Stimulated activated CD4-positive, alpha-beta T cell treated with anti-CD3 and anti-CD28 coated beads, Interleukin-12 subunit alpha, Interleukin-12 subunit beta, amount 100 ng/mL, for 48 hours (primary cell): ENCODE measurements at places on chromosomes 5 and 9.

DNA sequence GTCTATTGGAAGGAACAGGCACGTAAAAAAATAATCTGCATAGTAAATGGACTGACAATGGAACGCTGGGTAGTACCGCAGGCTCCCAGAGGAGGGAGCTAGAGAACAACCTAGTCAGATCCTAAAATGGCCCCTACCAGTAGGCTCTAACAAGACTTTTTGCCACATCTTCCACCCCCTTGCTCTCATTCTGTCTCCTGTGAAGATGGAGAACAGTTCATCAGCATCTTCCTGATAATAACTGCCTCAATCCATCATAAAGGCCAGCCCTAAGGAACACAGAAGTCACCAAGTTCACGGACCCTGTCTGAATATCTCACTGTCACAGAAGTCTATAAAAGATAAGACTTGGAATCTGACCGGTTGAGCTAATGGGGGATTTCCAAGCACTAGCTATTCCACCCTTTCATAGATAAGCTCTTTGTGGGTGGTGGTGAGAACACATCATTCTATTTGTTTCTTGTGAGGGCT lies 133.4 kb downstream of the SLC1A3 start:
- DNase-seq, result peak; percentile 83

DNA sequence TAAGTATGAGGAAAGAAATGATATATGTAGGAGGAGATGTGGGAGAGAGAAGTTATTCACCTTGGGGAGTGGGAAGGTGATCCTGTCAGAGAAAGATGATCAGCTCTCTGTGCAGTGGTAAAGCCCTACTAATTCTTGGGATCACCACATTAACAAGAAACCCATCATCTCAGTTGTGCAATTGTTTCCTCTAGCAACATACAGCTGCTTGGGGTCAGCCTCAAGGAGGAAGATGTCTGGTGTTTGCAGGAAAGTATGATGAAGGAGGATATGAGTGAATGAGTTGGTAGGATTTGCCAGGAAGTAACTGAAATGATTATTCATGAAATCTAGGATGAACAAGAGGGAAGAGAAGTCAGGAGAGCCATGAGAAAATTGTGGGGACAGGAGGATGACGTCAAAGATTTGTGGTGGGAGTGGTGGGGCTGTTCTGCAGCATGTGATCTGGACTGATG lies 50.1 kb downstream of the TNFSF8 start:
- DNase-seq, result no peak

- DNase-seq, result no peak
These were observed 16.2 kb downstream of the CAMSAP1 start for GRCh38 chr9:135891027-135891631.

- DNase-seq, result no peak
These were observed 8.0 kb upstream of the PDZD2 start for GRCh38 chr5:31630931-31631330.

DNA sequence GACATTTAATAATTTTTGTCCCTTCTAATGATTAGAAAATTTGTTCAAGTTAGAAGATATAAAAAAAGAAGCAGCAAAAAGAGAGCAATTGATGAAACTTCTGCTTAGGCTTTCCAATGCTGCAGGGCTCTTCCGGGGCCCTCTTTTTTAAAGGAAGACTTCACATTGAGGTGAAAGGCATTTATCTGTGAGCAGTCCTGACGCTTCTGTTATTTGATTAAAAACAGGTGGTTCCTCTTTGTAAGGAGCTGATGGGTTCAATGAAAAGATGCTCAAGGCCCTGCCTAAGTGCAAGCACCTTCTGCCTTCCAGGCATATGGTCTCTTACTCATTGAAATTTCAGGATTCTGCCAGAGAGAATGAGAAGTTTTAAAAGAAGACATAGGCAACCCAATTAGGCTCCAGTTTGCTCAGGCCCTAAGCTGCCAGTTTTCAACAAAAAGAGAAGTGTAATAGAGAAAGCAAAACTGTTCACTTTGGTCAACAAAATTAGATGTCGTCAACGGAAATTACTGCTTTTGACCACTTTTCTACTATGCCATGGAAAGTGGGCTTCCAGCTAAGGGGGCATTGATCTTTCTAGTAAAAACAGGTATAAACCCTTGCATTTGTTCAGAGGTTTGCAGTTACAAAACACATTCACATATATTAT lies 100.2 kb downstream of the INSYN2B start:
- DNase-seq, result no peak

DNA sequence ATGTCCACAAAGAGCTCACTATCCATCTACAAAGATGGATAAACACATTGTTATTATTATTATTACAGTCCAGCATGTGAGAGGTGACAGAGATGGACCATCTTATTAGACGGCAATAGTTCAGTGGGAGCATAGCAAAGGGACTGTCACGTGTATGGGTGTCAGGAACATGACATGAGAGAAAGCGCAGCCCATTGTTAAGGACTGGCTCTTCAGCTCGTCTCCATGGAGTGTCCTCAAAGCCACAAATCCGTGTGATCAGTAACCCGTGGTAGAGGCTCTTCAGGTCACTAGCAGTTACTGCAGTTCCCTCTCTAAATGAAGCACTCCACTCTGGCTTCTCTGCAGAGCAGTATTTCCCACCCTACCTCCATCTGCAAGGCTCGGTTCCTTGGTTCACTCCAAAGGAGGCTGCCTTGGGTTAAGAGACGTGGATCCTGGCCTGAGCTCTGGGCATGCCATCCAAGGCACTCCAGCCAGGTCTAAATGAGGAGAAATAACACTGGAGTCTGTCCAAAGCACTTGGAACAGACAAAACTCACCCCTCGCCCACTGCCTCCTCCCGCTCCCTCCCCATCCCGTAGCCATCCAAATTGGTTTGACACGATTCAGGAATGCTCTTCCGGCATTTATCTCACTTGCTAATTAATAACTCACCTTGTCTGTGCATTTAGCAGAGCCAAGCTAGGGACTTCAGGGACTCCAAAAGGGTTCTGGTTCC lies 122.3 kb upstream of the WWC1 start:
- no peak for DNase-seq

DNA sequence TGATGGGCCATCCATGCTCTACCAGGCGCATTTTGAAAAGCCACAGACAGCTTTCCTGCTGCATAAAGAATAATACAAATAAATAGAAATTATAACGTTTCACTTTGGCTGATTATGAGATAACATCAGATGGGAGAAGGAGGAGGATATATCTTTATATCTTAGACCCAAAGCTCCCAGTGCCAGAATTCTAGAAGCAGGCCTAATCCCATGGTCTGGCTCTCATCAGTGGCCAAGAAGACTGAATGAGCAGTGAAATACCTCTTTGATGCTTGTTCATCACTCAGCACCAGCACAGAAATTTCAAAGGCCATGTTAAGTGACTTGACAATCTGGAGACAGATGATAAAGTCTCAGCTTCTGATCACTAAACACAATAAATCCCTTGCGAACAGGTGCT lies 107.6 kb downstream of the PPP2R2B start:
- no peak for DNase-seq

- DNase-seq, result no peak
These were observed 92.9 kb upstream of the RASGRF2 start for GRCh38 chr5:80867233-80867632.

GRCh38 chr9:130197888-130198287 lies 25.7 kb downstream of the NCS1 start:
- DNase-seq, result no peak

DNA sequence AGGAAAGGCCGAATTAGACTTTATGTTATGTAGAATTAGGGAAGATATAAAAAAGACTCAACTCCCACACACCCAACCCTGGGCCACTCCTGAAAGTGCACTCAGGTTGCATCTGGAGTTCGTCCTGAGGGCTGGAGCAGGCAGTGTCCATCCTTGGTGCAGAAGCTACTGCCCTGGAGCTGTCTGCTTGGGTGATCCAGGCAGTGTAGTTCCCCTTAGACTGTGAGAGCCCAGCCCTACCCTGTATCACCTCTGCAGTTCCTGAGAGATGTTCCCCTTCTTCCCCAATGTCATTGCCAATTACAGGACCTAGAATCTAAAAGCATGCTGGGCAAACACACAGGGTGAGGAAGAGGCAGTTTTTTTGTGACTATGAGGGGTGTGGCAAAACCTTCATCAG lies 368.3 kb upstream of the ST8SIA4 start:
- DNase-seq, result no peak

- DNase-seq, result no peak
These were observed 848.8 kb downstream of the MAT2B start for GRCh38 chr5:164354139-164354751.

GRCh38 chr9:127214421-127215267 lies 49.9 kb upstream of the GARNL3 start:
- DNase-seq, result peak; percentile 34

GRCh38 chr9:9754186-9754585 lies 858.6 kb downstream of the PTPRD start:
- DNase-seq, result no peak

DNA sequence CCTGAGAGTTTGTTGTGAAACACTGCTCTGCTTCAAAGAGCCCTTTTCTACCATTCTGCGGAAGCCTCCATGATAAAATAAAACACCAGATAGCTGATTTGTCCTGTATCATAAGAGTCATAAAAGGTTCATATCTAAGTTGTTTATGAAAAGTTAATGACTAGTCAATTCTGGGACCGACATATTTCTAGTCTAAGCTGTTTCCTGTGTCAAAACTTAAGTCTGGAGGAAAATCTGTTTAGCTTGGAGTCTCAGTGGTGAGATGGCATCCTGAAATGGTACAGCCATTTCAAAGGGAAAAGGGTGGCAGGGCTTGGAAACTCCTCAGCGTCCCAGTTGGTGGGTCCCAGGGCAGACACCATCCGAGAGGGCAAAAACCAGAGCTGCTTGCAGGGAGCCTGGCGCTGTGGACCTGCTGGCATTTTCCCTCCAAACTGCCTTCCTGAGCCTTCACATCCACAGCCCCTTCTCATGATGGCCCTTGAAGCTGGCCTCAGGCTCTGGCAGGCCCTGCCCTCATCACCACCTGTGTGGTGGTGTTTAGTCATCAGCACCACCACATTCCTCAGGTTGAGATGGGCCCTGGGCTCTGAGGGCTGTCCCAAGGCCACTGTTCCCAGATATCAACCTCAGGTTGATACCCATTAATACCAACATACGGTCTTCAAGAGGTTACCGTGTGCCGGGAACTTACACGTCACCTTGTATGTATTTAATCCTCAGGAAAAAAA lies 184.0 kb downstream of the HSPA4 start:
- no peak for DNase-seq

GRCh38 chr5:33824516-33825195 lies 67.1 kb downstream of the ADAMTS12 start:
- DNase-seq, result no peak

- DNase-seq, result no peak
These were observed 34.6 kb downstream of the OXCT1 start for GRCh38 chr5:41835645-41836044.

GRCh38 chr9:114403153-114403756 lies 15.5 kb upstream of the AKNA start:
- DNase-seq, result no peak

DNA sequence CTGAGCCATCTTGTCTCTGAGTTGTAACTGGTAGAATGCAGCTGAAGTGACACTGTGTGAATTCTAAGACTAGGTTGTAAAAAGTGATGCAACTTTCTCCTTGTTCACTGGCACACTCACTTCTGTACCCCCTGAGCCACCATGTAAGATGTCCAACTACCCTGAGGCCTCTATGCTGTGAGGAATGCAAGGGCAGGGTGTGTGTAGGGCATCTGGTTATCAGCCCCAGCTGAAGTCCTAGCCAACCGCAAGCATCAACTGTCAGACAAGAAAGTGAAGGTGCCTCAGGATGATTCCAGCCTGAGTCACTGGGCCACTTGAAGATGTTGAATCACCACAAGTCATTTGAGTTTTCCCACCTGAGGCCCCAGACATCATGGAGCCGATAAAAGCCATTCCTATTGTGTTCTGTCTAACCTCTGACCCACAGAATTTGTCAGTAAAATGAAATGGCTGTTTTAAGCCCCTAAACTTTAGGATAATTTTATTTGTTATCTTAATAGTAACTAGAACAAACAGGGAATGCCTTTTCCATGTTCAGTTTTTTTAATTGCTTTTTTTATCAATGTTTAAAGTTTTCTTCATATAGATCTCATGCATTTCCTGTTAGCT lies 18.7 kb upstream of the RHOBTB3 start:
- DNase-seq, result peak; percentile 48

DNA sequence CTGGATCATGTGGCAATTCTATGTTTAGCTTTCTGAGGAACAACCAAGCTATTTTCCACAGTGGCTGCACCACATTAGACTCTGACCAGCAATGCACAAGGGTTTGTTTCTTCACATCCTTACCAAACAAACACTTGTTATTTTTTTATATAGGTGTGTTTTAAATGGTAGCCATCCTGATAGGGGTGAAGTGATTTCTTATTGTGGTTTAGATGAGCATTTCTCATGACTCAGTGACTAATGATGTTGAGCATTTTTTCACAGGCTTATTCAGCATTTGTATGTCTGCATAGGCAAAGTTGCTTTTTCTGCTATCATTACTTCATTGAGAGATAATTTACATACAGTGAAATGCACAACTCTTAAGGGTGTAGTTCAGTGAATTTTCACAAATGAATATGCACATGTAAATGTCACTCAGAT lies 36.0 kb downstream of the ANKRD33B start:
- no peak for DNase-seq

DNA sequence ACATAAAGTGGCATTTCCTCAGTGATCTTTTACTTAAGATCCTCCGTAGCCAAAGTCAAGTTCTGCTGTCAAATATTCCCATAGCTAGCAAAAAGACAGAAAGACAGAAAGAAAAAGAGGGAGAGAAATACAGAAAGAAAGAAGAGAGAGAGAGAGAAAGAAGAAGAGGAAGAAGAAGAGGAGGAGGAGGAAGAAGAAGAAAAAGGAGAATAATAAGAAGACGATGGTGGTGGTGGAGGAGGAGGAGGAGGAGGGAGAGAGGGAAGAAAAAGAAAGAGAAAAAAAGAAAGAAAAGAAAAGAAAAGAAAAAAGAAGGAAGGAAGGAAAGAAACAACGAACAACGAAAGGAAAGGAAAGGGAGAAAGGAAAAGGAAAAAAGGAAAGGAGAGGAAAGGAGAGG lies 54.1 kb downstream of the FAT2 start:
- DNase-seq, result no peak

GRCh38 chr9:97487861-97488260 lies 13.6 kb upstream of the TMOD1 start:
- no peak for DNase-seq

DNA sequence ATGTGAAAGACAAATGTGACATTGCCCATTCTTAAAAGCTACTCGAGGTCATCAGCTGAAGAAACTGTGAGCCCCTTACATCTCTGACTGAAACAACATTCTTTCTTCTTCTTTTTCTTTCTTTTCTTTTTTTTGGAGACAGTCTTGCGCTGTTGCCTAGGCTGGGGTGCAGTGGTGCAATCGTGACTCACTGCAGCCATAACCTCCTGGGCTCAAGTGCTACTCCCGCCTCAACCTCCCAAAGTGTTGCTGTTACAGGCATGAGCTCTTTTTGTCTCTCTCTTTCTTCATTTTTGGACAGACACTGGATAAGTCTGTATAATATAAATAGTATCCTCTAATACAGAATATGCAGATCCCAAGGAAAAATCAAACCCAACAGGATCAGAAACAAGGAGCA lies 263.7 kb upstream of the KLF9 start:
- DNase-seq, result no peak
